Brain microvascular endothelial cell (primary cell): ENCODE measurements at places on chromosomes 7 and 10.

- DNase-seq, result no peak
Measured at GRCh38 chr7:106029451-106029850, 66.4 kb downstream of the CDHR3 start.

GRCh38 chr10:125828311-125828710, 5.0 kb downstream of the BCCIP start:
- DNase-seq, result no peak

DNA sequence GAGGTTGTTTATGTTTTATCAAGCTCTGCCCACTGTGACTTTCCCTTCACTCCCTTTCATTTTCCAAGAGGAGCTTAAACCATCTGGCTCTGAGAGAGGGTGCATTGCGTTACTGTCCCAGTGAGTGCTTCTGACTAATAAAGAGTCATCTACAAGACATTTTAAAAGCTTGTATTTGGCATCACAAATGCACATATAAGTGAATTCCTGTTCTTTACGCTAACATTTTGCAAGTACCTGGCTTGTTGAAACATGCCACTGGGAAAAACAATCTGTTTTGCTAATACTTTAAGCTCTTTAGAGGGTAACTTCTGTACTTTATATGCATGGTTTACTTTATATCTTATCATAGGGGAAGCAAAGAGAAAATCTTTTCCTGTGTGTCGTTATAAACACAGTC, 534.6 kb upstream of the POM121L12 start:
- no peak for DNase-seq

GRCh38 chr7:123643495-123644441, 11.9 kb upstream of the LMOD2 start:
- peak; percentile 49 for DNase-seq

DNA sequence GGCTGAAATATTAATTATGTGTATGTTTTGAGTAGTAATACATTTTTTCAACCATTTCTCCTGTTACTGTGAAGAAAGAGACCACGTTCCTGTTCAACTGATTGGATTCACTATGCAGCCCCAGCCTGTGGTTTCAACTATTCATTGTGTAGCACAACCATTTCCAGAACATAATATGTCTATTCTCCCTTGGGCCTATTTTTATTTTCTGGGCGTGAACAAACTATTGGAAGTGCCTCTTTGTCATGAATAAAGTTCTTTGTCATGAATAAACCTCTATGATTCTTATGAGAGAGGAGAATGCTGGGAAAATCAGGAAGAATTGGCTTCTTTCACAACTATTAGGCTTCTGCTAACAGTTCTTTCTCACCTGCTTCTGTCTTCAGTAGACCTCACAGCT, 152.4 kb downstream of the GNAT3 start:
- DNase-seq, result no peak

- DNase-seq, result no peak
Measured at GRCh38 chr7:86574006-86574405, 69.7 kb upstream of the GRM3 start.

DNA sequence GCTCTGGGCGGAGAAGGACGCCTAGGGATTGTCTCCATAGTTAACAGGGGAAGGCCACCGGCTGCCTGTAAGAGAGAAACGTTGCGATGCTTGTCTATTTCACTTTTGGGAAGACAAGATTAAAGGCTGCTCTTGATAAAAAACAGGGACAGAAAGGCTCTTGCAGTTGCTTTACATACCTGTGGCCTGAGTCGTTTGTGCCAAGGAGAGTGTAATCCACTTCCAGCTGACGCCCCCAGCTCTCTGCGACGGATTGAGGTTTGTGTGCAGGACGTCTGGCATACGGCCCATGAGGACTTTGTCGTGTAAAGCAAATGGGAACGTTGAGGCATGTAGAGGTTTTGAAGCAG, 1.1 kb downstream of the MAP3K8 start:
- peak; percentile 40 for DNase-seq

GRCh38 chr7:5824297-5824610, 42.8 kb upstream of the RNF216 start:
- no peak for DNase-seq

DNA sequence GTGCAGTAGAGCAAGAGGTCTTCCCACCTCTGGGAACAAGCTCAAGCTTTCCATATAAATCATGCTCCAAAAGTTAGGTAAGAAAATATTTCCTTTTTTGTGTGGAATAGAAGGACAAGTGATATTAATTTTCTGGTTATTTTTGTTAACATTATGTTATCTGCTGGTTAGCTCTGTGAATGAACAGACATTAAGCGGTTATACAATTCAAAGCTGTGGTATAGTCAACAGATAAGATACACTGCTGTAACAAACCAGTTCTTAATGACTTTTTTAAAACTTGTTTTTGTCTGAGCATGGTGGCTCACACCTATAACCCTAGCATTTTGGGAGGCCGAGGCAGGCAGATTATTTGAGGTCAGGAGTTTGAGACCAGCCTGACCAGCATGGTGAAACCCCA, 43.0 kb upstream of the PRKAR2B start:
- DNase-seq, result no peak

GRCh38 chr7:5693529-5693928, 87.9 kb downstream of the RNF216 start:
- peak; percentile 56 for DNase-seq

DNA sequence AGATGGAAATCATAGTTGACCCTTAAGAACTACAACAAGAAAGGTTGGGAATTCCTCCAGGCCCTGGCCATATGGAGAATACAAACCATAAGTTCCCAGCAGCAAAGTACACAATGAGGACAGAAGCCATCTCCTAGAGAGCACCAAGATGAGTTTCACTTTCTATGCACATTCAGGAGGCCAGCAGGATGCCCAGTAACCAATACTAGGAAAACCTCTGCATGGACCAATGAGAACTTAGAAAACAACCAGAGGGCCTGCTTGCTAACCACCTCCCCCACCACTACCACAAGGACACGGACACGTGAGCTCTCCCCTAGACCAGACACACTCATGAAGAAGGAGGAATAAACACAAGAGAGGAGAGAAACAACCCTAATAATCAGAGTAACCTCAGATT, 56.3 kb downstream of the IFIT5 start:
- peak; percentile 43 for DNase-seq

GRCh38 chr10:70330671-70331070, 46.9 kb upstream of the NPFFR1 start:
- DNase-seq, result no peak

DNA sequence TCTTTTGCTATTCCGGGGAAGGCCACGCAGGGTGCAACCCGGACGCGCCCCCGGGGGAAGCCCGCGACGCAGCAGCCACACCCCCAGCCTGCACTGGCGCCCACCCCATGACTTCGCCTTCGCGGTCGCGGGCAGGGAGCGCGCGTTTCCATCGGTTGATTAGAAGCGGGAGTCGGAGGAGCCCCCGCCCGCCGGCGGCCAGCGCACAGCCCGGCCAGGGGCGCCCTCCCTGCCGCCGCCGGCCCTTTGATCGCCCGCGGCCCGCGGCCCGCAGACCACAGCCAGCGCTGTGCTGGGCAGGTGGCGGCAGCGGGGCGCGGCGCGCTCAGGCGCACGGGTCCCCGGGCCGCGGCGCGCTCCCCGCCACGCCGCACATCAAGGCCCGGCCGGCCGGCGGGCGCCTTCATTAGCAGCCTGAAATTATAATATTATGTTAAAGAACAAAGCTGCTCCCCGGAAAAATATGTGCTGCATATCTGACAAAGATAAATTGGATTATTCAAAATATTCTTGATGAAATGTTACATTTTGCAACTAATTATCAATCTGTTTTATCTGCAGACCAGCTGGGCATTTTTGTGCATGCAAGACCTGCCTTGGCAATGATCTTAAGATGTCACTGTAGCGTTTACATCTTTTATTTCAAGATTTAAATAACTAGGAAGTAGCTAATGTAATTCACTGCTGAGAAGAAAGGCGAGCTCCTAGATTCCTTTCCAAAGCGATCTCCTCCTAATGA, 160.7 kb upstream of the MKI67 start:
- DNase-seq, result no peak

- peak; percentile 67 for DNase-seq
Measured at GRCh38 chr10:87861566-87861952, 1.8 kb downstream of the KLLN start.

GRCh38 chr7:56106108-56107073, at the start of gene CHCHD2:
Gene CHCHD2 (minus strand): TSS chr7:56106476. CDS start chr7:56106413, 63 bp downstream.
- peak; percentile 98 for DNase-seq

- no peak for DNase-seq
Measured at GRCh38 chr10:102322914-102323313, 72.6 kb upstream of the NFKB2 start.

GRCh38 chr7:51033727-51034520, 251.2 kb upstream of the GRB10 start:
- no peak for DNase-seq

GRCh38 chr7:82599895-82600294, 156.3 kb upstream of the CACNA2D1 start:
- no peak for DNase-seq

GRCh38 chr7:93894966-93895640, 4.5 kb upstream of the TFPI2 start:
- no peak for DNase-seq

DNA sequence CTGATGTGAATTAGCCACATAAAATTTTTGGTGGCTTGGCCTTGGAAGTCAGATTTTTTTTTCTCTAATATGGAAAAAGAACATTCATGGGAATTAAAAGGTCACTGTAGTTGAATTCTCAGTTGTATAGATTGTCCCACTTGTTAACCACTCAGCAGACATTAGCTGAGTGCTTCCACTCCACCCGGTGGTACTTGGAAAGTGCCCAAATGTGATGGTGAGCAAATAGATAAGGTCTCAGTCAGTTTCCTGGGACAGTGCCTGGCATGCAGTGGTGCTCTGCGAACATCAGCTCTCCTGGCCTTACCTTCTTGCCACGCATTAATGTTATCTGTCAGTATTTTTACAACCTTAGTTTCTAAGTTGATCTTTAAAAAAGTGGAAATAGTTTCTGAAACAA, 1.4 kb downstream of the ATP5F1C start:
- peak; percentile 43 for DNase-seq

- no peak for DNase-seq
Measured at GRCh38 chr7:45238806-45239205, 81.2 kb downstream of the RAMP3 start.

DNA sequence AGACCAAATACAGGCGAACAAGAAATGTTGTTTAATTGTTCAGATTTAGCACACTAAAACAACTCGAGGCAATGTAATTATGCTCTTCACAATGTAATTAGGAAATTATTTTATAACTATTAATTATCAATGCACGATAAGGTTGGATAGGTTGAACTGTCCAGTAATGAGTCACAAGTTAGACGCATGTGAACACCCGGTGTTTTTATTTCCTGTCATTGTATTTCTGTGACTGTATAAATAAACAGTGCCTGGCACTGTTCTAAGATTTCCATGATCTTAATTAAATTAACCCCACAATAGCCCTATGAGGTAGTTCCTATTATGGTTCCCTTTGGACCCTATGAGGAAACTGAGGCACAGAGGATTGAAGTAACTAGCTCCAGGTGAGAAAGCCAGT, 26.2 kb downstream of the C10orf105 start:
- DNase-seq, result no peak

DNA sequence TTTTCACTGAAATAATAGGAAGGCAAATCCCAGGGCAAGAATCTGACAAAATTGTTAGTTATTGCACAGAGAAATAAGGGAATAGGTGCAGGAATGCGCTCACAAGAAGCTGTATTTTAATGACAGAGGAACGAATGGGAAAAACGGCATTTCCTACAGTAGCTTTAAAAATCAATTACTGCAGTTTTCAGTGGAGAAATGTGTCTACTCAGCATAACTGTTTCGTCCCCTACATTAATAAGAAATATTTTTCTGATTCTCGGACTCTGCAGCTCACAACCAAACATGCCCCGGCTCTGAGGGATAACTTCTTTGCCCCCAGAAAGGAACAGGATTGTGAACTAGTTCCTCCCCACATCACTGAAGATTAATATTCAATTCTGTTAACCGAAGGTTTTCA, 44.9 kb upstream of the TCERG1L start:
- DNase-seq, result no peak

DNA sequence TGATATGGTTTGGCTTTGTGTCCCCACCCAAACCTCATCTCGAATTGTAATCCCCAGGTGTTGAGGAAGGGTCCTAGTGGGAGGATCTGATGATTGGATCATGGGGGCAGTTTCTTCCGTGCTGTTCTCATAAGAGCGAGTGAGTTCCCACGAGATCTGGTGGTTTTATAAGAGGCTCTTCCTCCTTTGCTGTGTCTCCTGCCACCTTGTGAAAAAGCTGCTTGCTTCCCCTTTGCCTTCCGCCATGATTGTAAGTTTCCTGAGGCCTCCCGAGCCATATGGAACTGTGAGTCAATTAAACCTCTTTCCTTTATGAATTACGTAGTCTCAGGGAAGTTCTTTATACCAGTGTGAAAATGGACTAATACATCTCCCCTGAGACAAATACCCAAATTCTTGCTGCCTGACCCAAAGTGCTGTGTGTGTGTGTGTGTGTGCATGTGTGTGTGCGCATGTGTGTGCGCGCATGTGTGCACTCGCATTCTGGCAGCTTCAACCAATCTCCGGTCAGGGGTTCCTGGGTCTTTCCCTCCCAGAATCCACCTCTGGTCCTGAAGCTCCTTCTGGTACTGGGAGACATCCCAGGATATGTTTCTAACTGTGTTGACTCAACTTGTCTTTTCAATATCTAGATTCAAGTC, 98.1 kb upstream of the LRRC4 start:
- DNase-seq, result no peak

GRCh38 chr10:35674843-35675242, 32.7 kb upstream of the FZD8 start:
- DNase-seq, result no peak

- DNase-seq, result no peak
Measured at GRCh38 chr7:22842973-22843372, 20.3 kb upstream of the TOMM7 start.

DNA sequence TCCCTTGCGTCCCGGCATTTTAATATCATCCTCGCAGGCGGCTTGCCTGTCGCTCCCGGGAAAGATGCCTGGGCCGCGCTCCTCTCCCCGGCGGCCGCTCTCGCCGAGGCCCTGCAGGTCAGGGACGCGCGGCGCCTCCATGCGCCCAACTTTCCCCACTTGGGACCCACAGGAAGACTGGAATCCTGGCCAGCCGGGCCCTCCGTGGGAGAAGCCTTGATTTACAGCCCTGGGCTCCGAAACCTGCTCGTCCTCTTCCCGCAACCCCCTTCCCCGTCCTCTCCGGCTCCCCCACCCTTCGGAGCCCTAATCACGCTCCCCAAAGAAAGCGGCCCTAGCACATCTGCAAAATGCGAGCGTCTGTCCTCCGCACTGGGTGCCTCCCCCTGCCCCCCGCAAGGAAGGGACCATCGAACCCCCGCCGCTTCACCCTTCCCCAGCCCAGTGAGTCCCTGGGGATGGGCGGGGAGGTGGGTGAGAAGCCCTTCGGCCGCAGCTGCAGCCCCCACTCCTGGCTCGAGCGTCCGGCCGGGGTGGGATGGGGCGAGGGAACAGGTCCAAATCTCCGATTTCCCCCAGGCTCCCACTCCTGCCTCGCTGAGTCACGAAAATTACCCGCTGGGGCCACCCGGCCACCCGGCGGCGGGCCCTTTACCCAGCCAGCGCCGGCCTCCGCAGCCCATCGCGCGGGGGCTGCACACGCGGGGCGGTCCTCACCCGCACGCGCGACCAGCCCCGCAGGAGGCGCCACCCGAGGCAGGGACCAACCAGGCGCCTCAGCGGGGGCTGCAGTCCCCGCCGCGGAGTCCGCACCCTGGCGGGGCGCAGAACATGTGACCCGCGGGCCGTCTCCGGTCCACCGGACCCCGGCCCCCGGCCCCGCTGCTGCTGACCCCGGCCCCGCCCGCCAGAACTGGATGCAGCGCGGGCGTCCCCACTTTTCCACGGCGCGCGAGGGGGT, 695 bp downstream of the HSPA12A start:
- DNase-seq, result no peak

GRCh38 chr7:157682946-157683746, 346.3 kb downstream of the DNAJB6 start:
- DNase-seq, result no peak
